Activated T-cell treated with anti-CD3 and anti-CD28 coated beads, Interleukin-2, amount 50 U/mL, for 1 hour (primary cell): ENCODE measurements at places on chromosomes 11 and 22.

GRCh38 chr11:68480852-68481510, 20.4 kb downstream of the PPP6R3 start:
- DNase-seq: no peak

- no peak for DNase-seq
Measured at GRCh38 chr11:8258784-8259183, 4.9 kb downstream of the LMO1 start.

DNA sequence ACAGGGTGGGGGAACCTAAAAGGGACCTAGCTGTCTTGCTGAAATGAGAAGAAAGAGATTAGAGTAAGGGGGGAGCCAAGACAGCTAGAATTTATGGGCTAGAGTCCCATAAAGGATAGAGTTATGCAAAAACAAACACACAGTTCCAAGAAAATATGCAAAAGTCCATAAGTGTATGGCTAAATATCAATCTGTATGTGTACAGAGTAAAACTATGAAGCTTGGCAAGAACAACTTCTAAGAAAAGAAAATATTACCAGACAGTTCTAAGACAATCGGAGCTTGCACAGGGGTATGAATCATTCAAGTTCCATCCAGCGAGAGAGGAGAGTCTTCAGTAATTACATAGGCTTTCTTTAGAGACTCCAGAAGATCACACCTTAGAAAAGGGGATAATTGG, 41.8 kb downstream of the GDPD4 start:
- no peak for DNase-seq

DNA sequence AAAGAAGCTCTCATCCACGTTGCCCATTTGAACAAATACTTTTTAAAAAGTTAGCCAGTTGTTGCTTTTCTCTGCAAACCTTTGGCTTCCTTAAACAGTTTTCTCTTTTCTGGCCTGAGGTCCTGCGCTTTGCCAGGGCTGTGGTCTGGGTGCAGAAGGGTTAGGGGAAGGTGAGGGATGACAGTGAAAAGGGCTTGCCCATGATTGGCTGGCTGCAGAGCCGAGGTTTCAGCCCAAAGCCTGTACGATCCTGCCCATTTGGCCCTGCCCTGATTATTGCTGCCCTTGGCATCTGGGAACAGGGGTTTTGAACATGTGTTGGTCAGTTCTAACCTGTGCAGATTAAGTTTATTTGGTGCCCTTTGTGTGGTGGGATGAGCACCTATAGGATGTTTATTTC, 1.5 kb downstream of the INCENP start:
- DNase-seq: no peak

DNA sequence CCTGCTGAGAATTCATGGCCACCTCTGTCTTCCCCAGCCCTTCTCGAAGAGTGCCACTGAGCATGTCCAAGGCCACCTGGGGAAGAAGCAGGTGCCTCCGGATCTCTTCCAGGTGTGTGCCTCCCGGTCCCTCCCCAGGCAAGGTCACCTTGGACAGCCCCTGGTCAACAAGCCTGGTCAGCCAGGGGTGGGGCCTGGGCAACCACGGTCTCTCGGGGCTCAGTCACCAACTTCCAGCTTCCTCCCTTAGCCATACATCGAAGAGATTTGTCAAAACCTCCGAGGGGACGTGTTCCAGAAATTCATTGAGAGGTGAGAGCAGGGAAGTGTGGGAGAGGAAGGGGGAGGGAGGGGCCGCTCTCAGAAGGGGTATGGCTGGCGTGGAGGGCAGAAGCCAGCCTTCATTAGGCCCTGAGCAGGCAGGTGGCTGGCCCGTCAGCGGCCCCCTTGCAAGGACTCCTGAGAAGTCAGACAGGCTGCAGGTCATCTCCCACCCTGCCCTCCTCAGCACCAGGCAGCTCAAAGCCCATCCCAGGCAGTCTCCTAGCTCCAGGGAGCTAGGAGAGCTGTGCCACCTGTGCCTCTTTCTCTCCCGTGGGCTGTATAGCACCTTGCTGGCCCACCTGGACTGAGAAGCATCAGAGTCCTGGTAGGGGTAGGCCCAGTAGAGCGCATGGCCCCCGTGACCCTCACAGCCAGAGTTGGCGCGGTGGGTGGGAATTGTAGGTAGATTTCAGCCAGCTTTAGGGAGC, 9.3 kb upstream of the ANKRD13D start:
- no peak for DNase-seq

GRCh38 chr11:35946766-35947165, 2.9 kb downstream of the LDLRAD3 start:
- DNase-seq: no peak

GRCh38 chr11:37643968-37644367, 1045.9 kb upstream of the RAG2 start:
- no peak for DNase-seq

- DNase-seq: no peak
Measured at GRCh38 chr11:112178428-112178827, 3.1 kb downstream of the BCO2 start.

- DNase-seq: no peak
Measured at GRCh38 chr11:11512502-11512901, 109.3 kb downstream of the GALNT18 start.

- no peak for DNase-seq
Measured at GRCh38 chr11:78576549-78577097, 2.0 kb upstream of the NARS2 start.
